ENCODE measurements at places on chromosomes 6 and 20. TPM values are rescaled to one million over a fixed set of nuclear protein-coding genes. Genes with fewer than 3 reads are reported as not detected.

TUBB1 gene
- total RNA-seq = not detected

- no peak for DNase-seq
- H3K27ac ChIP-seq = no peak overlapping the region
- no peaks in the 10 kb centered on the region for H3K27me3 ChIP-seq
- no peaks in the 10 kb centered on the region for H3K36me3 ChIP-seq
- H3K4me1 ChIP-seq = peaks cover 7% of the 10 kb centered on the region
- no peak overlapping the region for H3K4me3 ChIP-seq
These were observed 51.5 kb upstream of the MTHFD1L start for GRCh38 chr6:150813993-150814359.

- H3K36me3 ChIP-seq = peaks cover 65% of the 10 kb centered on the region
- H3K27ac ChIP-seq = no peak overlapping the region
- no peak overlapping the region for H3K4me3 ChIP-seq
- H3K27me3 ChIP-seq = no peaks in the 10 kb centered on the region
These were observed 11.5 kb downstream of the CD164 start for GRCh38 chr6:109370792-109371191.

GRCh38 chr6:150765067-150765764, 100.3 kb upstream of the MTHFD1L start:
- peaks cover 2% of the 10 kb centered on the region for H3K27me3 ChIP-seq
- H3K36me3 ChIP-seq = no peaks in the 10 kb centered on the region
- H3K27ac ChIP-seq = 0 out of 2 replicates have a peak overlapping the region, but pooled peaks have one; percentile 9
- DNase-seq = no peak
- H3K4me1 ChIP-seq = peaks cover 27% of the 10 kb centered on the region
- no peak overlapping the region for H3K4me3 ChIP-seq

MLIP gene
- not detected for total RNA-seq

- peaks cover 4% of the 10 kb centered on the region for H3K4me1 ChIP-seq
- peaks cover 32% of the 10 kb centered on the region for H3K36me3 ChIP-seq
- H3K27ac ChIP-seq = no peak overlapping the region
- peaks cover 3% of the 10 kb centered on the region for H3K27me3 ChIP-seq
- H3K4me3 ChIP-seq = no peak overlapping the region
- no peak for DNase-seq
These were observed 229.9 kb downstream of the ADGRG6 start for GRCh38 chr6:142531727-142532126.

DNA sequence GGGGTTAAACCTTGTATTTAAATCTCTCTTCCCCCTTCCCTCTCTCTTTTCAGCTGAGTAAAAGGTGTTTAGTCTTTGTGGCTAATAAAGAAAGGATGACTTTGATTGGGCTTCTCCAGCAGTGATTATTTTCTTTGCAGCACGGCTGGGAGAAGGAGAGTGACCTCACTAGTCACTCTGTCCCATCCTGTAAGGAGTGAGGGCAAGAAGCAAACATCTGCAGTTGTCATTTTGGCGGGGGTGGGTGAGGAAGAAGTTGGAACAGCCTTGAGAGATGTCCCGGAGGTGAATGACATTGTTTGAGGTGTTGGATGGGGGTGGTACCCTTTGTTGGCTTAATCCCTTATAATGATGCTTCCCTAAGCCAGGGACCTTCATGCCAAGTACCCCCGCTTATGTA, 223.6 kb downstream of the EYA2 start:
- DNase-seq = no peak
- H3K4me1 ChIP-seq = peaks cover 27% of the 10 kb centered on the region
- H3K4me3 ChIP-seq = no peak overlapping the region
- H3K36me3 ChIP-seq = peaks cover 3% of the 10 kb centered on the region
- H3K27me3 ChIP-seq = no peaks in the 10 kb centered on the region

DNA sequence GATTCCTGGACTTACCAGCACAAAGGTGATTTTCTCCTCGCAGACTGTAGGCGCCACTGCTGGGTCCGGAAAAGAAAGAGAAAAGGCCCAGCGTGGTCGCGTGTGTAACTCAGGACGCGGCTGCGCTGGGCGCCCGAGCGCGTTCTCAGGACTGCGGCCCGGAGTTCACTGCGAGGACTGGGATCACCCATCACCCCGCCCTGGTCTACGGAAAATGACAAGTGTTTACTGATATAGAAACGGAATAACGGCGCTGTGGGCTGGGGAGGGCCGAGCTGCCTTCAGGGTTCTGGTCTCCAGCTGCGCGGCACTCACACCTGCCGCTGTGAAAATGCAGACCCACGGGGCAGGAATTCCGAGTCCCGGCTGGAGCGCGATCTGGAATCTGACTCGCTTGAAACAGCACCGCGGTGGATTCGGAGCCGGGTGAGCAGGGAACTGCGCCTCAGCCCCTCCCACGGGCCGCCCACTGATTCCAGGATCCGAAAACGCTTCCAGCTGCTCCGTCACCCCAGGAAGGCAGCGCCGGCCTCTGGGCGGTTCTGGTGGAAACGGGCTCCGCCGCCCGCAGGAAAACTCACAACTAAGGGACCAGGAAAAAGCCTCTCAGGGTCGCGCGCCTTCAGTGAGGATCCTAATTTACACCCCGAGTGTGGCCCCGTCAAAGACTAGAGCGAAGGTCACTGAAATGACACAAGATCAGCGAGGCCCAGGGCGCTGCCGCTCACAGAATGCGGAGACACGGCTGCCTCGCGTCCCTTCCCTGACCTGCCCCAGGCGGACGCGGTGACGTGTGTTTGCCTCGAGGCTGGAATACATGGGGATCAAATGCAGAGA, 34.5 kb downstream of the HLA-A start:
- peaks cover 2% of the 10 kb centered on the region for H3K36me3 ChIP-seq
- H3K27me3 ChIP-seq = peaks cover 83% of the 10 kb centered on the region

SLC17A1 gene
- total RNA-seq = not detected

WRNIP1 gene
- total RNA-seq = 36.3 TPM

RAD21L1 gene
- 0.77 TPM for total RNA-seq

DNA sequence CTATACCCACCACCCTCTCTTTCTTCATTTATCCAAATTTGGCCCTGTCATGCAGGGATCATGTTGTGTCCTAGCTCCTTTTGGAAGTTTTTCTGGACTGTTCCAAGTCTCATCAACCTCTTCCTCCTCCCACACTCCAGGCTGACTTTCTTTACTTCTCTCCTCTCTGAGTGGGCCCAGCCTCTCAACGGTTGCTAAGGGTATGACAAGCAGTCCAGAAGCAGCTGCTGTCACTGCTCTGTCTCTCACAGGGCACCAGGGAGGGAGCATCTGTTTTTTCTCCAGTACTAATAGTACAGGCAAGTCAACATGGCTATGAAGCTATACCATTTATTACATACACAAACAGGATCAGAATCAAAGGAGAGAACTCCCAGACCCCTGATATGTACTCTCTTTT, 8.2 kb downstream of the NT5DC1 start:
- DNase-seq = no peak
- peak overlapping the region; percentile 88 for H3K27ac ChIP-seq
- no peaks in the 10 kb centered on the region for H3K27me3 ChIP-seq
- H3K4me3 ChIP-seq = no peak overlapping the region
- peaks cover 36% of the 10 kb centered on the region for H3K36me3 ChIP-seq

DNA sequence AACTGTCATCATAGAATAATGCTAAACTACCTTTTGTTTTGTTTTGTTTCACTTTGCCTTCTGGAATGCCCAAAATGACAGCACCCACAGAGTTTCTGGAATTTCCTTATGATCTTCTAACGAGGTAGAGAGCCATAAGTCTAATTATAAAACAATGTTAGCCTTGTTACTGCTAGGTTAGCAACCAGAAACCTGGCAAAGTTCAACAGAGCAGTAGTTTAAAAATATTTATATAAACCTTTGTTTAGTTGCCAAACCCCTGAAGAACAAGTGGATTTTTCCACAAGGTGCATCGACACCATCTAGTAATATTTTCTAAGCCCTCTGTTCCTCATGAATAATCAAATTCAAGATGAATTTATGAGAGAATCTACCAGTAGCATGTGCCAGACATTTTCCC, 27.6 kb upstream of the IPCEF1 start:
- H3K4me3 ChIP-seq = no peak overlapping the region
- H3K27ac ChIP-seq = no peak overlapping the region
- H3K4me1 ChIP-seq = peaks cover 16% of the 10 kb centered on the region
- no peaks in the 10 kb centered on the region for H3K36me3 ChIP-seq
- no peak for DNase-seq
- H3K27me3 ChIP-seq = no peaks in the 10 kb centered on the region

- no peak overlapping the region for H3K4me3 ChIP-seq
- no peak overlapping the region for H3K27ac ChIP-seq
- no peak for DNase-seq
- H3K27me3 ChIP-seq = no peaks in the 10 kb centered on the region
- no peaks in the 10 kb centered on the region for H3K36me3 ChIP-seq
These were observed 228.0 kb upstream of the FAM83B start for GRCh38 chr6:54618572-54618971.

DNA sequence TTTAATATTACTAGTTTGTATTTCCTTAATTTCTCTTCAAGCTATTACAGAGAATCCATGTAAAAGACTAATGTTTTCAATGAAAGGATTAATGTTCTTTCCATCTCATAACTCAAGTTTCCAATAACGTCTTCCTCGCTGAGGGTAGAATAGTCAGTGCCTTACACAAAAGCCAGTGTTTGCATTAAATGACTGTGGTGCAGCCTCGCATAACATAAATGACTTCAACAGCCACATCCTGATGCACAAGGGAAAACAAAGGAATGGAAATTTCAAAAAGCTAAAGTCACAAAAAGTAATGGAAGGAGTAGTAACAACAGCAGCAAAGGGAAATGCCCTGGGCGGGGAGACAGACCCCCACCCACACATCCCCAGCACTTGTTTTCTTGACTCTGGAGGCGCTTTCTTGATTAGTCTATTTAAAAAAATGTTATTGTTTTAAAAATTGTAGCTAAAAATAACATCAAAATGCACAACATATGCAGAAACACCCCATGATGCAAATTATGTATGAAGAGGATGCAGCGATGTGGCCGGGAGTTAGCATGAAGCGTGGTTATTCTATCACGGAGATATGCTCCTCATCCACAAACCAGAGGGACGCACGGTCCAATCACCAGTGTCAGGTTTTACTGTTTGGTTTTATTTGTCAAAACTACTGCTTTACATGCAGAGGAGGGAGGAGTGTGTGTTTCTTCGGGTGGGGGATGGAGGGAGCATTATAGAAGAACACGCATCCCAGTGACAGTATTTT, 228.6 kb downstream of the GMPR start:
- peaks cover 36% of the 10 kb centered on the region for H3K4me1 ChIP-seq
- H3K4me3 ChIP-seq = 0 out of 2 replicates have a peak overlapping the region, but pooled peaks have one; percentile 3
- peak overlapping the region; percentile 32 for H3K27ac ChIP-seq
- DNase-seq = no peak
- H3K36me3 ChIP-seq = peaks cover 12% of the 10 kb centered on the region

- no peak overlapping the region for H3K4me3 ChIP-seq
- H3K27ac ChIP-seq = no peak overlapping the region
- no peaks in the 10 kb centered on the region for H3K27me3 ChIP-seq
- H3K36me3 ChIP-seq = no peaks in the 10 kb centered on the region
- no peak for DNase-seq
These were observed 308.2 kb downstream of the SLC35F1 start for GRCh38 chr6:118215269-118215668.

DNA sequence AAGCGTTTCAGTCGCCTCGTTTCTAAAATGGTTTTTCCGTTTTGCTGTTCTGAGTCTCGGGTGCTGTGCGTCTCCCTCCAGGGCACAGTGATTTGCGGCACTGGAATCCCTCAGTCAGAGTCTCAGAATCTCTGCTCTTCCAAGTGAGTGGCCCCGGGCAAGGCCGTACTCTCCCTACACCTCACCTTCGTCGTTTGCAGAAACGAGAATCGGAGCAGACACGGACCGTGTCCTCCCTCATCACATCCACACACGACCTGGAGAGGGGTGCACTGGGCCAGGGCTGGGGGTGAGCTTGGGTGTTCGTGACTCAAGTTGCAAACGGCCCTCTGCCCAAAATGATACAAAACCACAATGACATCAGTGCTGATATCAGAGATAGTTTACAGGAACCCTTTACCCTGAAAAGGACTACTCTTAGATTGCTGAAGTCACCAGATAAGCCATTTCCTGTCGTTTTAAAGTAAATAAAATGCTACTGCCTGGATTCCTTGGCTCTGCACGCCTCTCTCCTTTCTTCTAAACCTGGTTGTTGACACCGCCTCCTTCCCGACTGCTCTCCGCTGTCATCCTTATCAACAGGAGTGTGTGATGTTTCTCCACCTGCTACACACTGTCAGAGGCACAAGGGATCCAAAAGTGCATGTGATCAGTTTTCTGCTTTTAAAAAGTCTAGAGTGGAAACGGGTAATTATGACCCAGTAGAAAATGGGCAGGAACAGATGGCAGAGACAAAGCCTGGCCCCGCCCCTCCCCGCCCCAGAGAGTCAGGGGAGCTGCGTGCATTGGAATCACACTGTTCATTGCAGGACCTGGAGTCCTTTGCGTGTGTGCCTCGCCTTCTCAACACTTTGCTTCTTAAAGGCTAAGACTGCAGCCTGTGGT, 38.4 kb downstream of the KIF25 start:
- H3K4me3 ChIP-seq = peak overlapping the region; percentile 55
- peak overlapping the region; percentile 79 for H3K27ac ChIP-seq
- peaks cover 35% of the 10 kb centered on the region for H3K36me3 ChIP-seq
- H3K4me1 ChIP-seq = peaks cover 33% of the 10 kb centered on the region
- DNase-seq = no peak
- H3K27me3 ChIP-seq = peaks cover 24% of the 10 kb centered on the region

DNA sequence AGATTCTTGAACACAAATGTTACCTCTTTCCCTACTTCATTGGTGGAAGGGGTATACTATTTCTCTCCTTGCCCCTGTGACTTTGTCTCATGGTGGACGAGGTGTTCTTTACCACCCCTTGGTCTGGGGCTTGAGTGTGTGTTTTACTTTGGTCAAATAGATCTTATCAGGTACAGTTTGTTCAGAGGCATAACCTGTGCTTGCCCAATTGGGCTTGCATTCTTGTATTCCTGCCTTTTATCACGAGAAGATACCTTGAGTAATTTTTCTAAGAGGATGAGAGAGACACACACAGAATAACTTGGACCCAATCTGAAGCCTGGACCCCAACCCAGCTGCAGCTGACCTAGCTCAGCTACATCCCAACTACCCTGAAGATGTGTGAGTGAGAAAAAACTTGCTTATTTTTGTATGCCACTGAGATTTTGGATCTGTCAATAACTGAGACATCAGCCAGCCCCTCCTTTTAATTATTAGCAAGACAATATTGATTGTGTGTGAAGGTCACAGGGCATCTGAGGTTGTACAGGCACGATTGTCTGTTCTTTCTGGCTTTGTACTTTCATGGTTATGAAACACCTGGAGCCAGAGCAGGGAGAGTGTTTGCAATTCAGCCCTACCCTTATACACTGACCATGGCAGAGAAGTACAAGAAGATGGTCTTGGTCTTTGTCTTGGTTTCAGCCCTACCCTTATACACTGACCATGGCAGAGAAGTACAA, 204.7 kb upstream of the SLC35B3 start:
- no peaks in the 10 kb centered on the region for H3K36me3 ChIP-seq
- H3K4me3 ChIP-seq = no peak overlapping the region
- H3K27me3 ChIP-seq = no peaks in the 10 kb centered on the region
- H3K4me1 ChIP-seq = no peaks in the 10 kb centered on the region
